ENCODE measurements at places on chromosomes 2 and 18. TPM values are rescaled to one million over a fixed set of nuclear protein-coding genes. Genes with fewer than 3 reads are reported as not detected.
A peak's percentile ranks its signal among the peaks of the same experiment; 100 is the strongest.

GRCh38 chr2:152791979-152792378 lies 73.6 kb downstream of the ARL6IP6 start:
- DNase-seq: no peak

DNA sequence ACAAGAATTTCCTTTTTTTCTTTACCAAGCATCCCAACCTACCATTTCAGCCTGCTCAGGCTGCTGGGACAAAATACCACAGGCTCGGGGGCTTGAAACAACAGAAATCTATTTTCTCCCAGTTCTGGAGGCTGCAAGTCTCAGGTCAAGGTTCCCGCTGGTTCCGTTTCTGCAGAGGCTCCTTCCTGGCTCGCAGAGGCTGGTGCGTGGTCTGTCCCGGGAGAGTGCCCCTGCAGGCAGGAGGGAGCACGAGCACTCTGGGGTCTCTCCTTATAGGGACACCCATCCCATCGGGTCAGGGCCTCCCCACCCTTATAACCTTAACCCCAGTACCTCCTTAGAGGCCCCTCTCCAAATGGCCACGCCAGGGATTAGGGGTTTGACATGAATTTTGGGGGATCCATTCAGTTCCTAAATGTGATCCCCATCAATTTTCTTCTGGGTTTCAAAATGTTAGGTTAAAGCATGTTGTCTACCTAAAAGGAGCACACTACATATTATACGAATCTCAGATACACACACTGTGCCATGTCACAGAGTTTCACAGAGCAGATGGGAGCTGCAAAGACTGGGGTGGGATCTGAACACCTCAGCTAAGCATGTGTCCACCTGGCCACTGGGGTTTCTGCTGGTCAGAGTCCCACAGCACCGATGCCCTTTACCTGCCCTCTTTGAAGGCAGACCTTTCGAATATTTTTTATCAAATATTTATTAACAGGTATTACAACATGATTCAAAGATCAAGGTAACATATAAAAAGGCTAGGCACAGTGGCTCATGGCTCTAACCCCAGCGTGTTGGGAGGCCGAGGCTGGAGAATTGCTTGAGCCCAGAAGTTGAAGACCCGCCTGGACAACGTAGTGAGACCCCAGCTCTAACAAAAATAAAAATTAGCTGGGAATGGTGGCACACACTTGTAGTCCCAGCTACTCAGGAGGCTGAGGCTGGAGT lies 17.6 kb upstream of the ADI1 start:
- peak; percentile 59 for DNase-seq

DNA sequence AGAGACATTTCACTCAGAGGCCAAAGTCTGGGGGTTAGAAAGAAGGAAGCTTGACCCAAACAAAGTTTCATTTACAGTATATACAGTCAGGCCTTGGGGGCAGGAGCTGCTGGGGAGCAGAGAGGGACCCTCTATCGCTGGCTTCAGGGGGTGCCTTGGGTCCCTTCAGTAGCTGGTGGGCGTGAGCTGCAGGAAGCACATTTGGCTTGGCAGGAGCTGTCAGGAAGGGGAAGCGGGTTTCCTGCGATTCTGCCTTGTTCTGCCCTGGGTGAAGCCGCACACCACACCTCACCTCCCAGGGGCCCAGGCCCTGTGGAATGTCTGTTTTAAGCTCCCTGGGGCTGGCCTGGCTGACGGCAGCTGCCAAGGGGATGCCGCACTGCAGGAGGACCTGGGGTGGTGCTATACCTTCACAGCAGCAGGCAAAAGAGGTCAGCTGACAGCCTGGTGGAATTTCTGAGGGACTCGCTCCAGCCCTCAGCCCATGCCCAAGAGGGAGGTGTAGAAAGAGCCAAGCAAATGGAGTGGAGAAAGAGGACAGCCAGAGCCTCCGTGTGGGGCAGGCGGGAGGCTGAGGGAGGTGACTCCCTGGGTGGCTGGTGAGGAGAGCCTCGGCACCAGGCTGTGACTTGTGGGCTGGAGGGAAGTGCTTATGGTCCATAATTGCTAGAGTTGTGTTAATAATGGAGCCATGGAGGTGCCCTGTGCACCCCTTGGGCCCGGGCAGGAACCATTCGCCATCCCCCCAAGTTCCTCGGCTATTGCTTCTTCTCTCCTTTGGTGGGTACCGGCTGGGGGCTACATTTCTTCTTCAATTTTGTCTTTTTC lies 43.9 kb downstream of the PSD4 start:
- peak; percentile 63 for DNase-seq

GRCh38 chr2:23359631-23360567 lies 25.1 kb upstream of the KLHL29 start:
- DNase-seq: no peak

Gene BOK
- total RNA-seq: 3.6 TPM

Data from left ventricle myocardium superior (tissue), 1 donor.